ENCODE measurements at places on chromosomes 7 and 10.

- no peak for DNase-seq
Observed at GRCh38 chr10:104351061-104351702, 2.5 kb upstream of the CFAP58 start.

DNA sequence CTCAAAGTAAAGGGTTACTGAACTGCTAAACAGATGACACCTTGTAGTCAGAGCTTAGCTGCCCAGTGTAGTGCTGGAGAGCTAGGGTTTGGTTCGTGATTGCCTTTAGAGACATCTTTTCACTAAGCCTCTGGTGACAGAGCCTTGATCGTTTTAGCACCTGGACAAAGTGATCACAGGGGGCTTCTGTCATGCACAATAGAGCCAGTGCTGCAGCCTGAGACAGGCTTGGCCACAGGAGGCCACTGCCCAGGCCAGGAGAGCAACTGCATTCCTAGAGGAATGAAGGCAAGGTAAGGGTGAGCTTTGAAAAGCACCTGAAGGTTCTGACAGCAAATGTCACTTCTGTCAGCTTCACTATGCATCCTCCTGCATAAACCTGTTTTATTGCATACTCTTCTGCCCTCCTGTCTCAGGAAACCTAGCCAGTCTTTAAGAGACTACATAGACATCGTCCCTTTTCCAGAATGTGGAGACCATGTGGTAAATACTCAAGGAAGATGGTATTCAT is 122.9 kb downstream of the NPY start:
- DNase-seq = no peak

- DNase-seq = no peak
Observed at GRCh38 chr7:105811189-105811847, 65.1 kb downstream of the ATXN7L1 start.

GRCh38 chr10:132336919-132337407 is 5.0 kb downstream of the LRRC27 start:
- DNase-seq = no peak

GRCh38 chr7:137399827-137400823 is 56.6 kb upstream of the PTN start:
- no peak for DNase-seq

GRCh38 chr7:85620936-85621685 is 434.3 kb upstream of the SEMA3D start:
- DNase-seq = no peak

- no peak for DNase-seq
Observed at GRCh38 chr7:25850735-25851134, 301.3 kb upstream of the NFE2L3 start.

- no peak for DNase-seq
Observed at GRCh38 chr10:77960829-77961329, 34.3 kb upstream of the DLG5 start.

DNA sequence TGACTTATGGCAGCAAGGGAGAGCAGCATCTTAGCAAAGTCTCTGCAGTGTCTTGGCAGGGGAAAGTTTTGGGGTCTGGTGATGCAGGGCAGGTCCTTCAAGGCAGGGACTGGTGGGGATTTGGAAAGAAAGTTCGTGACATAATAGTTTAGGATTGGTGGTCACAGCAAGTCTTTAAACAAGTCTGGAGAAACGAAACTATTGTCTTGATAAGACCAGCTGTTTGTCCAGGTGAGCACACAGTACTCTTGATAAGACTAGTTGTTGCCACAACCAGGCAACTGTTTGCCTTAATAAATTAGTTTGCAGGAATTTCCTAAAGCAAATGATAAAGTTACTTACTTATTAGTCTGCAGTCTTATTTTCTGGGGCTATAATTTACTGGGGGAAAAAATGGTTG is 136.1 kb downstream of the AKR1D1 start:
- DNase-seq = no peak

- no peak for DNase-seq
Observed at GRCh38 chr10:58704226-58704625, 191.6 kb downstream of the BICC1 start.

GRCh38 chr7:64878684-64879083 is 24.4 kb upstream of the ZNF273 start:
- no peak for DNase-seq

GRCh38 chr10:24000271-24000813 is 208.6 kb upstream of the KIAA1217 start:
- DNase-seq = no peak

DNA sequence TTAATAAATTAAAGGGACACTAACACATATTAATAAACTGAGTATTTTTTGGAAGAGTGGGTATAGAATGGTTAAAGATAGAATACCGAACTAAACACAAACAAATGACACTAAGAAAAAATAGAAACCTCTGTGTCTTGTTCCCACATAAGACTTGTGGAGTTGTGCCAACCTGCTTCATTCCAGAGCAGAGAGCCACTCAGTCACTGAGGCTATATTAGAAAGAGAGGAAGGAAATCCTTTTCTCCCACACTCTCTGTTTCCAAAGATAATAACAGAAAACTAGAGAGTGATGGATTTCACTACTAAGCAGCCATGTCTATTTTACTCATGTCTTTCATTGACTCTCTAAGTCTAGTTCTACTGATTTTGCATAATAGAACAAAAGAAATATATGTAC is 26.0 kb downstream of the CTNNA3 start:
- DNase-seq = no peak

DNA sequence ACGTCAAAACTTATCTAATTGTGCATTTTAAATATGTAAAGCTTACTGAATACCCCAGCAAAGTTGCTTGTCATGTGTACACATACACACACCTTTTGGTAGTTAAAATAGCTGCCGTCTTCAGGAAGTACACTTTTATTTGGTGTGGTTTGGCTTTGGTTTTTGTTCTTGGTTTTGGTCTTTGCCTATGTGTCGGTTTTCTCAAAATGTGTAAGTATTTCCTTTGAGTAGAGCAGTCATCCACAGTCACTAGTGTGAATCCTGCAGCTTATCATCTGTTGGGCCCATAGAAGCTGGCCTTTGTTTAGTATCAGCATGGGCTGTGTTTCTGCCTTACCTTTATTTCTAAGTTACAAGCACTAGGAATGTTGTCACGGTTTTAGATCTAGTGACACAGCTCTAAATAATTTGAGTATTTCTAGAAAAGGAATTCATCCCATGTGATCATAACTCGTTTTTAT is 35.3 kb downstream of the NET1 start:
- DNase-seq = peak; percentile 20

- no peak for DNase-seq
Observed at GRCh38 chr10:58985216-58985615, 191.2 kb upstream of the PHYHIPL start.

DNA sequence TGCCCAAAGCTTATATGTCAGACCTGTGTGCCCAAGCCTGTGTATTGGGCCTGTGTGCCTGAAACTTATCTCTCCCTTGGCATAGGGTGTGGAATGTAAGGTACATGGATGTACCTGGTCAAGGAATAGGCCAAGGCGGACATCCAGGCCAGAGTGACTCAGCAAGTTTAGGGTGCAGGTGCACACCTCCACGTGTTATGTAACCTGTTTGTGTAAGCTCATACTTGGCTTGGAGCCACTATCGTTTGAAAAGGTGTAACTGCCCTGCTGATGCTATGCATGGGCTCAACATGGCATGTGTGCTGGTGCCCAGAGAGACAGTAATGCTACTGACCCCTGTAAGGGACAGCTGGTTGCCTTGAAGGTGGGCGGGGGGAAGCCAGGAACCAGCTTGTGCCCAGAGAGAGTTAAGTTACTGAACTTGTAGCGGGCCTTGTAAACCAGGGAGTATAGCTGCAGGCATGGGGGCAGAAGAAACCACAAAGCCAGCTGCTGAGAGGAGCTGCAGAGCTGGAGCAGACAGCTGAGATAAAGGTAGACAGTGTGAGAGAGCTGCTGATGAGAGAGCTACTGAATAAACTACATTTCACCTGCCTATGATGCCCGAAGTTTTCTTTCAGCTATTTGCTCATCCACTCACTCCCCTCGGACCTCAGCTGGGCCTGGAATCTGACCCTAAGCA is 656.4 kb upstream of the ZWINT start:
- DNase-seq = peak; percentile 20

GRCh38 chr10:80161321-80162083 is 29.0 kb downstream of the PLAC9 start:
- peak; percentile 9 for DNase-seq

DNA sequence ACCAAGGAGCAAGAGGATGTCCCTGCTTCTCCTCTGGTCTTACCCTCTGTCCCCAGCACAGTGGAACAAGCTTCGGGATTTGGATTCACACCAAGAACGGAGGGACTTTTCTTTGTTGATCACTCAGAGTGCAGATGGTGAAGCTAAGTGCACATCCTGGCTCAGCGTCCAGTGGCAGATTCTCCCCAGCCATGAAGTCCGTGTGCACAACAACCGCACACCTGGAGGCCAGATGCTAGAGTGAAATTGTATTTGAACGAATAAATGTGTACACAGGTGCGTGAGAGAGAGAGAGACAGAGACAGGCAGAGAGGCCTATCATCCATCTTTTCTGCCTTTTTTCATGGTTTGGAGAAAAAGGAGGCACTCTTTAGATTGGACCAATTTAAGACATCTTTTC is 31.5 kb downstream of the ASB13 start:
- DNase-seq = peak; percentile 36

DNA sequence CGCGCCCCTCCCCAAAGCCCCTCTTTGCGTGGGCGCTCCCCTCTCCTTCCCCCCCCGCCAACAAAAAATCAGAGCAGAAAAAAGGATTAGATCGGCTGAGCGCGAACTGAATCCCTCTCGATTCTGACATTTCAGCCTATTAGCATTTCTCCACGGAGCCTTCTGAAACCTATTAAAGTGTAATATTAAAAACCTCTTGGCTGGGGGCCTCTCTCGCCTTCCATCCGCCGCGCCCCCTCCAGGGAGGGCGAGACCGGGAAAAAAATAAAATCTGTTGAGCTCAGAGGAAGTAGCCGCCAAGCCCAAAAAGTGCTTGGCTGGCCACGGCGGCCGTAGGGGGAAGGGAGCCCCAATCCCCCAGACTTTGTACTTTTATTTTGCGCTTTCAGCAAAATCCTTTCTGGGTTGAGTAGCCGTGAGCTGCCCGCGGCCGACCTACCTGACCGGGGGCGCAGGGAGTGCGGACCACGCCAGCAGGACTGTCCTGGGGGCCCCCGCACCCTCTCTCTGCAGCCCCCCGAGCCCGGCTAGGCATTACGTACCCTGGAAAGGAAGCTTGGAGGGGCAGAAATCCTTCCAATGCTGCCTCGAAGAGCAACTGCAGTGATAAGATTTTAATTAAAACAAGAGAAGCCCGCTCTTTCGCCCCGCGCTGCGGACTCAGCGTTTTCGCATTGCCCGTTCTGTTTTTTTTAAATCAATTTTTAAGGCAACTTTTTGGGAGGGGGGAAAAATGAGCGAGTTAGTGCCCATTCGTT is 1.3 kb upstream of the TNRC18 start:
- peak; percentile 61 for DNase-seq

DNA sequence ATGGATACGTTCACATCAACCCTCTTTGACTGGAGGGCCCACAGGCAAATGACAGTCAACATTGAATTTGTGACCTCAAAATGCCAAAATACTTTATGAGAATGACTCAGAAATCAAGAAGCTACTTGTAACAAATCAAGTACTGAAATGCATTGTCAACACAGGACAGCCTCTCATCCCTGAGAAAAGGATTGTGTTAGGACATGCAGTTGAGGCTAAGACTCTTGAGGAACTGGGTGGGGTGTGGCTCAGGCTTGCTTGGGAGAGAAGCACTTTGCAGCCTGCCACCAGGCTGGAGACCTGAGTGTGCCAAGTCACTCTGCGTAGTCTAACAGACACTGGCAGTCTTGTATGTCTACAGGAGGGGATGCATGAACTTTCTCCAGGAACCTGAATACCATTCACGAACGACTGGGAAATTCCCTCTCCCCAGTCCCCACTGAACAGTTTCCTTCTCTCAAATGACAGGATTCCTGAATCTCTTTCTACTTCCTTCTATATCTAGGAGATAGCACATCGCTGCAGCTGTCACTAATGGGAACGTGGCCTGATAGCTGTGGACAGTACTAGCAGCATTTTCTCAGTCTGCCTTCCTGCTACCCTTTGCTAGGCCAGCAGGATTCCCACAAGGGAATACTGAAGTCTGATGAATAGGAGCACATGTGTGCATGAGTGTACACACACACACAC is 3.3 kb upstream of the SMO start:
- DNase-seq = no peak

GRCh38 chr10:12720217-12720981 is 281.1 kb downstream of the CCDC3 start:
- DNase-seq = peak; percentile 74

DNA sequence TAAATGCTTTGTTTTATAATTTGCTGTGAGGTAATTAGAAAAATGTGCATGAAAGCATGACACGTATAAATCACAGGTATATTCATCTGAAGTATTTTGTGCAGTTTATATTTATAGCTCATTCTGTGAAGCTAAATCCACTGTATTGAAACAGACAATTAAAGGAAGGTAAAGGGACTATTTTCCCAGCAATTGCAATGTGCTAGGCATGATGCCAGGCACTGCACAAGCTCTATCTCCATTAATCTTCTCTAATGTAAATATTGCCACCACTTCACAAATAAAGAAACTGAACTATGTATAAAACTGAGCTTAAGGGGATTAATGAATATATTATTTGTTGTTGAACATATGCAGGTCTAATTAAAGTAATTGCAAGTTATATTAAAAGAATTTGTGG is 1012.5 kb downstream of the NRG3 start:
- peak; percentile 73 for DNase-seq

DNA sequence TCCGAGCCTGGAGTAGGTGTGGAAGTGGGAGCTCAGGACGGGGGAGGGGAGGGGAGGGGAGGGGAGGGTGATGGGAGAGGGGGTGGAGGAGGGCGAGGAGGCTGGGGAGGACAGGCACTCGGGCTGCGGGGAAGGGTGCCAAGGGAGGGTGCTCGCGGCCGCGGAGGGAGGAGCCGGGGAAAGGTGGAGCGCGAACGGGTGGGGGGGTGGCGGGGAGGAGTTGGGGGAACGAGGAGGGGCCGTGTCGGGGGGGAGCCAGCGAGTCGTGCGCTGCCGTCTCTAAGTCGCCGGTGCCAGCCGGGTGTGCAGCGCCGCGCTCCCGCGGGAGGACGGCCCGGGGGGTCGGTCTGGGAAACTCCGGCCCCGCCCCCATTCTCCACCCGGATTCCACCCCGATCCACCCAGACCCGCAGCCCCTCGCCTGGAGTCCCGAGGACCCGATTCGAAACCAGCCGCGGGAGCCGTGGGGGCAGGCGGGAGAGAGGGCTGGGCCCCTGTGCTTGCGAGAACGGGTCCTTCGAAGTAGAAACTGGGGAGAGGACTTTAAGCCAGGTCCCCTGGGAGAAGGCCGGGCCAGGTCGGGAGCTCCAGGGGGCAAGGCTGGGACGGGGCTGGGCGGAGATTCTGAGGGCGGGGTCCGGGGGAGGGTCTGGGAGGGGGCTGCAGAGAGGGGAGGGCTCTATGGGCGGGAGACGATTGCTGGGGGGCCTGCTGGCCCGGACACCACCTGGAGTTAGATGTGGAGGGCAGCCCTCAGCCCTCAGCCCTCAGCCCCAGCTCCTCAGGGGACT is at the start of gene ZNF467:
TSS of gene ZNF467 (minus strand) at position 143 of the 791 bp plus-strand sequence. CDS start 2,556 bp downstream, outside the sequence.
- DNase-seq = peak; percentile 6

- no peak for DNase-seq
Observed at GRCh38 chr7:17898111-17898510, 42.2 kb downstream of the SNX13 start.

- DNase-seq = no peak
Observed at GRCh38 chr10:81403451-81403850, 471.5 kb upstream of the NRG3 start.

All from NCI-H510A treated with DMSO at 0.1 percent for 48 hours (cell line).